ENCODE measurements at places on chromosomes 12 and 14.

DNA sequence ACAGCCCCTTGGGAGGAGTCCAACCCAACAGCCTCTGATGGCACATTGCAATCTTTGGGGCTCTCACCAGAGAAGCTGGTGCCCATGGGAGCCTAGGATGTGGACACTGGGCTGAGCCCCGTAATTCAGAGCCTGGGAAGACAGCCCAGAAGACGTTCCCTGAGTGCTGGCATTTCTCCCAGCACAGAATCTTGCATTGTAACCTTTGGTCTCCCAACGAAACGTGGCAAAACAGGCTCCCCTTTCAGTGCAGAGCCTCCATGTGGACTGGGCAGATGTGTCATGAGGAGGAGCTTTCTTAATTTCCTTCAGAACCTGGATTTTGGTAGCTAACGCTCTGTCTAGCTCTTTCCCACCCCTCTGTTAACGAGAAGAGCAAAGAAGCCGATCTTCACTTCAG, 26.3 kb downstream of the BATF start:
- no peak for DNase-seq

- no peak for DNase-seq
Measured at GRCh38 chr14:41663473-41663850, 56.8 kb downstream of the LRFN5 start.

- no peak for DNase-seq
Measured at GRCh38 chr14:22210026-22210425, 379.0 kb downstream of the DAD1 start.

DNA sequence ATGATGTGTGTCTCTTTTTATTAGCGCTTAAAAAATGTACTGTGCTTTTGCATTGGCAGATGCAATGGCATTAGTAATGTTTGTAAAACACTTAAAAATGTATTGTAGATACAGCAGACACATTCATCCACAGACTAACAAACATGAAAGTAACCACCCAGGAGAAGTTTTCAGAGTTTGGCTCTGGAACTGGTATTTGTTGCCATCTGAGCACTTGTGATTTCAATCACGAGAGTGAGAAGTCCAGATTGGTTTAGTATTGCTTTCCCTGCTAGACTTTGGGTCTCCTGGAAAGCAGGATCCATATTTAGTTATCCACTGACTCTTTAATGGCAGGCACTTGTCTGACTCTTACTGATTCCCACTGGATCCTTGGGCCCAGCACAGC, 13.2 kb downstream of the RASSF8 start:
- no peak for DNase-seq

- DNase-seq: no peak
Measured at GRCh38 chr12:15933751-15934150, 22.6 kb downstream of the DERA start.

DNA sequence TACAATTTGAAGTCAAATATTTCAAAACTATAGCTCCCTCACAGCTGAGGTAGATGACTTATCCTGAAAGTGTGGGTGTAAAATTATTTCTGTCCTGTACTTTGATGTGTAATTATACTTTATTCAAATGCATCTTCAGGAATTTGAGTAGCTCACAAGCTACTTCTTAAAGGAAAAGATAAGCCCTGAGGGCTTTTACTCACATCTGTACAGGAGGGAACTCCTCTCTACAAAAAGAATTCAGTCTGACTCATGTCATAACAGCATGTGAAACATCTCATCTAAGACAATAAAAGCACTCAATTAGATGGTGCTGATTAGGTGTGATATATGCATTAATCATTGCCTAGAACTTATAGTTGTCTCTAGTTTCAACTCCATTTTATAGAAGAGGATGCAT, 452.0 kb downstream of the PRKD1 start:
- DNase-seq: no peak

DNA sequence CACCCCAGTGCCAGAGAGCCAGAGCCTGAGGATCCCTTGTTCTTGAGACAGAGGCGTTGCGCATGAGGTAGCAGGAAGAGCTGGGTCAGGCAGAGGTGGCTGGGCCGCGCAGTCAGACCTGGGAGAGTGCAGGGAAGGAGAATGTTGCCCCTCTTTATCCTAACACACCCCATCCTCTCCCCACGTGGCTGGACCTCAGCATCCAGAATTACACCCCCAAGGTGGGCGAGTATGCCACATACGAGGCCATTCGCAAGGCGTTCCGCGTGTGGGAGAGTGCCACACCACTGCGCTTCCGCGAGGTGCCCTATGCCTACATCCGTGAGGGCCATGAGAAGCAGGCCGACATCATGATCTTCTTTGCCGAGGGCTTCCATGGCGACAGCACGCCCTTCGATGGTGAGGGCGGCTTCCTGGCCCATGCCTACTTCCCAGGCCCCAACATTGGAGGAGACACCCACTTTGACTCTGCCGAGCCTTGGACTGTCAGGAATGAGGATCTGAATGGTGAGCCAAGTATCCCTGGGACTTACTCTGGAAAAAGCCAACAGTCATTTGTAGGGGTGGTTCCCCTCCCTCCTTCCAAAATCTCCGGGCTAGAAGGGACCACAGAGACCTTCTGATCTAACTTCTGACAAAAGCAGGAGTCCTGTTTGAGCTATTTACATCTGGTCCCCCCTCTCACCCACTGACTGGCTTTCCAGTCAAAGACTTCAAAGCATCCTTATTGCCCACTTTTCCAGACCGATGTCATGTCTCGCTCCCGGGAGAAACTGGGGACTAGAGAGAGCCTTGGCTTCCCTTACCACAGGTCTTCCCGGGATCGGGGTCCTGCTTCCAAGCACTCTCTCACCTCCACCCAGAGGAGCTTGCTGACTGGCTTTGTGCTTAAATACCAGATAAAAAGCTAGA, 6.1 kb downstream of the MMP14 start:
- DNase-seq: no peak

GRCh38 chr12:112557951-112558630, 139.3 kb downstream of the PTPN11 start:
- DNase-seq: no peak

DNA sequence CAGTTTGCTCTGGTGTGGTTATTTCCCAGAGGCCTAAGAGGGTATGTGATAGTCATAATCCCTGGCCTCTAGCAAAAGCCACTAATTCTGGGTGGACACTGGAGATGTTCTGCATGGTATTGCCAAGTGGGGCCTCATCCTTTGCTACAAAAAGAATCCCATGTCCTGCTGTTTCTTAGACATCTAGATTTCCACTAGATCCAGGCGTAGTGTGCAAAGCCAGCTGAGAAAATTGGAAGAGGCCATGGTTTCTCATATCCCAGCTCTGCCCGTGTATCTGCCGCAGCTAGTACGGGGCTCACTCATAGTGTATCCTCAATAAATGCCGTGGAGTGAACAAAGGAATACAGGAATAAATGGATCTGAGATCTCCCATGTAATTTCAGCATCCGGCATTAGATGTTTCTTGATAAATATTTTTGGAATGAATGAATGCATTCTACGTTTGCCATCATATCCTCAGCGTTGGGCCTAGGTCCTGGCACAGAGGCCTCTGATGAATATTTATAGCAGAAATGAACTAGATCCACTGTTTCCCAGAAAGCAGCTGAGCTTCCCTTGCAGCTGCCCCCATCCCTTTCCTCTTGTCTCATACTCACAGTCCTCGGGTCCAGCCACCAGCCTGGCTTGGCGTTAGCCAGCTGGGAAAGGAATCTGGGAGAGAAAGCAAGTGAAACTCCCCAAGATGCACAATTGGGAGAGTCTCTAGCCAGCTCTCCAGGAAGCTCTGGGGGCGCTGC, 76.3 kb upstream of the NOS1 start:
- DNase-seq: no peak

GRCh38 chr14:54735424-54735823, 167.2 kb downstream of the GCH1 start:
- DNase-seq: no peak

GRCh38 chr14:68520637-68521556, 272.0 kb downstream of the ZFP36L1 start:
- no peak for DNase-seq

DNA sequence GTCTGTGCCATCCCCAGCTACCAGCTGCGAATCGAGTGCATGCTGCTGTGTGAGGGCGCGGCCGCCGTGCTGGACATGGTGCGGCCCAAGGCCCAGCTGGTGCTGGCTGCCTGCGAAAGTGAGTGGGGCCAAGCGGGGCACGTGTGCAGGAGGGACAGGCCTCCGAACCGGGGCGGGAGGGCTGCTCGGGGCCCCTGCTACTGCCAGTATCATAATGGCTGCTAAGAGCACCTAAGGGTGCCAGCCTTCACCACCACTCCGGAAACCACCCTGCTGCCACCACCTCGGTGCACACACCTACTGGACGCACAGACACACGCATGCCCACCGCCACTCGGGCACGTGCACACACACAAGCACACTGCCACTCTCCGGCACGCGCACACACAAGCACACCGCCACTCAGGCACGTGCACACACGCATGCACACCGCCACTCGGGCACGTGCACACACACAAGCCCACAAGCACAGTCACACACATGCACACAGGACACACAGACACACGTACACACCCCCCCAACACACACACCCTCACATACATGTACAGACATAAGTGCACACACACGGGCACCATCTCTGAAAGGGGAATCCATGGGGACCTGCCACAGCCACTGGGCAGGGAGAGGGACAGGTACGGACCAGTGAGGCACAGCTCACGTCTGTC, 13.8 kb upstream of the ADSS1 start:
- DNase-seq: no peak

- no peak for DNase-seq
Measured at GRCh38 chr14:102729268-102729667, 48.0 kb upstream of the TRAF3 start.

GRCh38 chr14:20986811-20987210, 3.0 kb upstream of the METTL17 start:
- DNase-seq: no peak

DNA sequence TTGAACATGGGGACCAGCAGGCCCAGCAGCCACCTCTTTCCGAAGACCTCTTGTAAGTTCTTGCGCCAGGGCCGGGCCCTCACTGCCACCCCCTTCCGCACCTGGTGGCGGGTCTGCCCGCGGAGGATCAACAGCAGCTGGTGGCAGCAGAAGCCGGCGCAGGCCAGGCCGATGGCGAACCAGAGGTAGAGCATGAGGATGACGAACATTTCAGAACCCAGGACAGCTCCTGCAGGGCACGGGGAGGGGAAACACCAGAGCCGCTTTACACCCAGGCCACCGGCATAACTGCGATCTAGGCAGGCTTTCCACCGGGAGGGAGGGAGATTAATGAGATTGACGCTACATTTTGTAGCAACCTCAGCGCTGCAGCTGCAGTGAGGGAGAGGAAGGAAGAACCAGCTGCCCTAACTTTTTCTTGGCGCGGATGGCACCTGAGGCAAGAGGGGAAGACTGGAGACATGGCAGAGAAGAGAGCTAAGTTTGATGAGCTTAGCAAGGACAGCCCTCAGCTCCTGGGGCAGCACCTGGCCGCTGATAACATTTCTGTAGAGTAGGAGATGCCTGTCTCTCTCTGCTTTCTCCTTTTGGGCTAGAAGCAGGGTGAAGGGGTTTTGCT, 7.8 kb downstream of the ZDHHC22 start:
- DNase-seq: no peak

- DNase-seq: no peak
Measured at GRCh38 chr14:64045091-64045490, 192.3 kb downstream of the SYNE2 start.

DNA sequence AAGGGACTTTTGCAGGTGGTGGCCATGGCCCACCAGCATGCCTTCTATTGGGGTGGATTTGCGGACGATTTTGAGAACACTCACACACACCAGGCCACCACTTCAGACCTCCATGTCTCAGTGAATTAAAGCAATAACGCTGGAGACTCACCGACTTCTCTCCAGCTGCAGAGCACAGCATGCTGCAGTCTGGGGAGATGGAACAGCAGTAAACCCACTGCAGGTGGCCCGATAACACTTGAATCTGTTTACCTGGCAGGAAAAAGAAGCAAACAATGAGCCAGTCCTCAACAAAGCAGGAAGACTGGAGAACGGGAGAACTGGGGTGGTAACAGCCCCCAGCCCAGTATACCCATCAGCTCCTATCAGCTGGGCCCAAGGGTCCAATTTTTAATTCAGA, 21.6 kb downstream of the RFC5 start:
- no peak for DNase-seq

DNA sequence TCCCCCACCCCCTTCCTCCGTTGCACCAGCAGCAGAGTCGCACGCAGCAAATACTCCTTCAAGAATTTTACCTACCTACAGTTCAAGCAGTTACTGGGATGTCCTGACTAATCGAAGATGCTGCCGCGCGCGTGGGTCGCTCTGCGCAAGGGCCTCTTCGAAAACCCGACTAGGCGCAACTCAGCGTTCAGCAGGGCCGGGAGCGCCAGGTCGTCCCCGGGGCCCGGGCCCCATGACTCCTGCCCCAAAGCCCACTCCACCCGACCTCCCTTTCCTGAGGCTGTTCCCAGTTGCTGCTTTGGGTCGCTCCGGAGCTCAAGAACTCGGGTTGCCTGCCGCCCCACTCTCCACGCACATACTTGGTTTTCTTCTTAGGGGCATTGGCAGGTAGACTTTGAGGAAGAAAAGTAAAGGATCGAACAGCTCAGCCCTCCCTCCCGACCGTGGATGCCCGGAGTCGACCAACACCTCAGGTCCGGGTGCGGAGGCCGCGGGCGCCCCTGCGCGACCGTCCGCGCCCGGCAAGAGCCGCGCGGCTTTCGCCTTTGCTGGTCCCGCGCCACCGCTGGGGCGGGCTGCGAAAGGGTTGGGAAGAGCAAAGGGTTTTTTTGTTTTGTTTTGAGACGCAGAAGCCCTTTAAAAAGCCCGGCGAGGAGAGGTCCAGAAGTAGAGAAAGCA, 1.9 kb downstream of the BMP4 start:
- DNase-seq: no peak

GRCh38 chr12:117212563-117213190, 22.4 kb upstream of the FBXO21 start:
- DNase-seq: no peak

- no peak for DNase-seq
Measured at GRCh38 chr14:26729851-26730250, 132.0 kb upstream of the NOVA1 start.

- DNase-seq: no peak
Measured at GRCh38 chr14:58946431-58946830, 242.0 kb upstream of the DAAM1 start.

Measured in activated gamma-delta T cell (primary cell).